Fibroblast of skin of back (primary cell): ENCODE measurements at places on chromosomes 11 and 22.
A peak's percentile ranks its signal among the peaks of the same experiment; 100 is the strongest.

- no peak for DNase-seq
Measured at GRCh38 chr11:62044639-62045121, 77.2 kb upstream of the FTH1 start.

- DNase-seq = peak; percentile 33
Measured at GRCh38 chr11:111730871-111731591, 35.2 kb downstream of the PPP2R1B start.

- DNase-seq = no peak
Measured at GRCh38 chr11:96185220-96185768, 157.7 kb downstream of the MAML2 start.

- DNase-seq = no peak
Measured at GRCh38 chr11:125481531-125481930, 14.5 kb downstream of the FEZ1 start.

DNA sequence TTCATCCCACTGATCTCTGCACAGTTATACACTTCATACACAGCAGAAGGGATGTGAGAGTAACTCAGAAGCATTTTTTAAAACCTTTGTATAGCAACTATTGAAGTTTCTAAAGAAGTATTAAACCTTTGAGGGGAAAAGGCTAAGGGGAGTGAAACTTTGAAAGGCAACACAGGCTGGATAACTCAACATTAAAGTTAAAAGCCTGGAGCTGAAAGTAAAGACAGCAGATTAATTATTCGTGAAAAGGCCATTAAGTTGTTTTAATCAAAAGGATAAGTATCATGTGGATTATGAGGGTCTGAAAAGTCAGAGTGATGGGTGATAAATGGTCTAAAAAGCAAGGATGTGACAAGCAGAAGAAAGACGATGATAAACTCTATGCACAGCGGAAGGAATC is 17.5 kb downstream of the WT1 start:
- DNase-seq = no peak

- DNase-seq = no peak
Measured at GRCh38 chr22:47188261-47189055, 426.0 kb downstream of the TBC1D22A start.

- DNase-seq = no peak
Measured at GRCh38 chr11:119376197-119376847, 5.2 kb downstream of the USP2 start.

GRCh38 chr22:44884968-44885805 is 124.6 kb downstream of the PHF21B start:
- DNase-seq = peak; percentile 5

DNA sequence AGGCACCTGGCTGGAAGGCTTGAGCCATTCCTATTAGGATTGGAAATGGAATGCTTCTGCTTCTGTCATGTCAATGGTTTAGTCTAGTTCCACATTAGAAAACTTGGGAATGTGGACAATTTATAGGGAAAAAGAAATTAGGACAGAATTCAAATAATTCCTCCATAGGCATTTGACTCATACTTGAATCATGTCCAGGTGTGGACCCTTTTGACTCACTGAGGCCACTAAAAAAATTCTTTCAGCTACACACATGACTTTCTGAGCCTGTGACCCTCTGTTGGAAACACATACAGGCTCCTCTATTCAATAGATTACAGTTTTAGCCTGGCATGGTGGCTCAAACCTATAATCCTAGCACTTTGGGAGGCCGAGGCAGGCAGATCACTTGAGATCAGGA is 100.5 kb downstream of the RASSF10 start:
- no peak for DNase-seq

DNA sequence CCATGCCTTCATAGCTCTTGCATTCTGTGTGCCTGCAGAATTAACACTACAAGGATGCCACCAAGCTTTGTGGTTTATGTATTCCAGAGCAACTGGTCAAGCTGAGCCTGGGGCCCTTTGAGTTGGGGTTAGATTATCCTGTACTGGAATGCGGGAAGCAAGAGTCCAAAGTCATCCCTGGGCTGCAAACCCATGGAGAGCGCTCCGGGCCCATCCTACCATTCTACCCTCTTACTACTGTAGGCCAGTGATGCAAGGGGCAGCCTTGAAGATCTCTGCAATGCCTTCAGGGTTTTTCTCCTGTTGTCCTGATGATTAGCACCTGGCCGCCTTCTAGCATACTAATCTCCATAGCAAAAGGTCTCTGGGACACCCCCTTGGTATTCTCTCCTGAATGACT is 51.3 kb downstream of the TUG1 start:
- DNase-seq = no peak

GRCh38 chr11:46903846-46904245 is 14.5 kb downstream of the LRP4 start:
- no peak for DNase-seq

- peak; percentile 39 for DNase-seq
Measured at GRCh38 chr11:87176044-87176443, 138.3 kb downstream of the TMEM135 start.

- no peak for DNase-seq
Measured at GRCh38 chr22:46369716-46370583, 34.4 kb downstream of the TRMU start.

- DNase-seq = no peak
Measured at GRCh38 chr22:41222846-41223507, 17.8 kb downstream of the CHADL start.

DNA sequence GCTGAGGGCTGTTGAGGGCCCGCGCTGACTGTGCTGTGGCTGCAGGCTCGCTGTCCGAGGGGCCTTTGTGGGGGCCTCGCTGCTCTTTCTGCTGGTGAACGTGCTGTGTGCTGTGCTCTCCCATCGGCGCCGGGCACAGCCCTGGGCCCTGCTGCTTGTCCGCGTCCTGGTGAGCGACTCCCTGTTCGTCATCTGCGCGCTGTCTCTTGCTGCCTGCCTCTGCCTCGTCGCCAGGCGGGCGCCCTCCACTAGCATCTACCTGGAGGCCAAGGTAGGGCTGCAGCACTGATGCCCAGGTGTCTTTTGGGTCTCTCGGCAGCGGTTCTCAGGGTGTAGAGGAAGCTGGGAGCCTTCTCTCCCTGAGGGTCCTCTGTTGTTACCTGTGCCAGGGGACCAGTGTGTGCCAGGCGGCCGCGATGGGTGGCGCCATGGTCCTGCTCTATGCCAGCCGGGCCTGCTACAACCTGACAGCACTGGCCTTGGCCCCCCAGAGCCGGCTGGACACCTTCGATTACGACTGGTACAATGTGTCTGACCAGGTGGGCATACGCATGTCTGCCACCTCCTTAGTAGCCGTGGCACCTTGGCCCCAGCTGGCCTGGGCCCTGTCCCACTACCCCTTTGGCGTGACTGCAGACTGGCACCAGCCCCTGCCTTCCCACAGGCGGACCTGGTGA is 2.2 kb downstream of the GPR137 start:
- no peak for DNase-seq

- peak; percentile 24 for DNase-seq
Measured at GRCh38 chr11:44600839-44601383, 35.4 kb downstream of the CD82 start.

DNA sequence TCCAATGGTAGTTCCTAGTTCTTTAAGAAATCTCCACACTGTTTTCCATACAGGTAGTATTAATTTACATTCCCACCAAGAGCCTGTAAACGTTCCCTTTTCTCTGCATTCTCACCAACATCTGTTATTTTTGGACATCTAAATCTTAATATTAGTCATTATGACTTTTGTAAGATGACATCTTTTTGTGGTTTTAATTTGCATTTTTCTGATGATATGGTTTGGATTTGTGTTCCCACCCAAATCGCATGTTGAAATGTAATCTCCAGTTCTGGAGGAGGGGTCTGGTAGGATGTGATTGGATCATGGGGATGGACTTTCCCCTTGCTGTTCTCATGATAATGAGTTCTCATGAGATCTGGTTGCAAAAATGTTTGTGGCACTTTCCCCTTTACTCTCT is 89.0 kb downstream of the MUC15 start:
- peak; percentile 59 for DNase-seq

DNA sequence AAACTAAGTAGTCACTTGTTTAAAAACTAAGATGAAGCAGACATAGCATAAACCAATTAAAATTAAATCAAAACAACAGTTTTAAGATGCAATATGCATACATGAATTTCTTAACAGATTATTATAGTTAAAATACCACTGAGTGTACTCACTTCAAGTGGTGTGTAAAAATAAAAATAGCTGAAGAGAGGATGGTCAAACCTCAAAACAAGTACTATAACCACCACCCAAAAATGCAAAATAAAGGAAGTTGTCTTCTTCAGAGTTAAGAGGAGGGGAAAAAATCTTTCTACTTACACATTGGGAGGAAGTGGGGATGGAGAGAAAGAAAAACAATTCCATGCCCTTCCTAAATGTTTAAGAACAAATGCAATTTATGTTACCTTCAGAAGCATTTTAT is 31.9 kb downstream of the RRAS2 start:
- DNase-seq = peak; percentile 34

DNA sequence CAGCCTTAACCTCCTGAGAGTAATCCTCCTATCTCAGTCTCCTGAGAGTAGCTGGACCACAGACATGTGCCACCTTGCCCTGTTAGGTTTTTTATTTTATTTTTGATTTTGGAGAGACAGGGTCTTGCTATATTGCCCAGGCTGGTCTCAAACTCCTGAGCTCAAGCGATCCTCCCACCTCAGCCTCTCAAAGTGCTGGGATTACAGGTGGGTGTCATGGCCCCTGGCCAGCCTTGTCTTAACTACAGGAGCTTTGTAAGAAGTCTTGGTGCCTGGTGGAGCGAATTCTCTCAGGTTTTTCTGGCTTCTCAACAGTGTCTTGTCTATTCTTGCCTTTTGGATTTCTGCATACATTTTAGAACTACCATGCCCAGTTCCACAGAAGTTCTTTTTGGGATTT is 546.4 kb downstream of the TBC1D22A start:
- DNase-seq = no peak

- no peak for DNase-seq
Measured at GRCh38 chr11:86211619-86212018, 32.9 kb upstream of the EED start.

GRCh38 chr11:119940401-119940976 is 197.4 kb downstream of the TRIM29 start:
- DNase-seq = no peak

- DNase-seq = peak; percentile 49
Measured at GRCh38 chr11:95521133-95521542, 268.4 kb downstream of the FAM76B start.

GRCh38 chr22:32044913-32045312 is 1.9 kb downstream of the SLC5A1 start:
- no peak for DNase-seq

- no peak for DNase-seq
Measured at GRCh38 chr11:32990481-32990880, 25.2 kb upstream of the DEPDC7 start.
